ENCODE measurements at places on chromosomes 3 and 15. TPM values are rescaled to one million over a fixed set of nuclear protein-coding genes. Genes with fewer than 3 reads are reported as not detected.

GRCh38 chr3:187748050-187748481 lies 2.8 kb upstream of the BCL6 start:
- peak; percentile 88 for DNase-seq

GRCh38 chr15:68629519-68630210 lies 50.9 kb downstream of the CORO2B start:
- no peak for DNase-seq

- DNase-seq, result no peak
Observed at GRCh38 chr3:159818399-159818798, 170.2 kb upstream of the IL12A start.

The SLC27A2 gene
- 15.0 TPM for total RNA-seq

DNA sequence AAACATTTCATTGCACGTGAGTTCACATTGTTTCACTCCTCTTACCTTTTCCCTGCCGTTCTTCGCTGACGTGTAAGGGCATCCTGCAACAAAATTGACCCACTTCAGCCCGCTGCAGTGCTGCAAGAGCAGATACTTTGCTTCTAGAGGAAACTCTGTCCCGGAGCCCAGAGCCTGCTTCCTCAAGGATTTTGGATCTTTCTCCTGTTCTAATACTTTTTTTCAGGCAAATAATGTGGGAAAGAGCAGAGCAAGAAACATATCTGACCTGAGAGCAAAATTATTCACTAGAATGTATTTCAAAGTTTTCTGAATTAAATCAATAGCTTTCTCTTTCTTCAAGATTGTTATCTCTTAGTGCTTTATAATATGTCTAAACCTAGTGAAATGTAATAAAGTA lies 303.9 kb downstream of the AGBL1 start:
- DNase-seq, result no peak

DNA sequence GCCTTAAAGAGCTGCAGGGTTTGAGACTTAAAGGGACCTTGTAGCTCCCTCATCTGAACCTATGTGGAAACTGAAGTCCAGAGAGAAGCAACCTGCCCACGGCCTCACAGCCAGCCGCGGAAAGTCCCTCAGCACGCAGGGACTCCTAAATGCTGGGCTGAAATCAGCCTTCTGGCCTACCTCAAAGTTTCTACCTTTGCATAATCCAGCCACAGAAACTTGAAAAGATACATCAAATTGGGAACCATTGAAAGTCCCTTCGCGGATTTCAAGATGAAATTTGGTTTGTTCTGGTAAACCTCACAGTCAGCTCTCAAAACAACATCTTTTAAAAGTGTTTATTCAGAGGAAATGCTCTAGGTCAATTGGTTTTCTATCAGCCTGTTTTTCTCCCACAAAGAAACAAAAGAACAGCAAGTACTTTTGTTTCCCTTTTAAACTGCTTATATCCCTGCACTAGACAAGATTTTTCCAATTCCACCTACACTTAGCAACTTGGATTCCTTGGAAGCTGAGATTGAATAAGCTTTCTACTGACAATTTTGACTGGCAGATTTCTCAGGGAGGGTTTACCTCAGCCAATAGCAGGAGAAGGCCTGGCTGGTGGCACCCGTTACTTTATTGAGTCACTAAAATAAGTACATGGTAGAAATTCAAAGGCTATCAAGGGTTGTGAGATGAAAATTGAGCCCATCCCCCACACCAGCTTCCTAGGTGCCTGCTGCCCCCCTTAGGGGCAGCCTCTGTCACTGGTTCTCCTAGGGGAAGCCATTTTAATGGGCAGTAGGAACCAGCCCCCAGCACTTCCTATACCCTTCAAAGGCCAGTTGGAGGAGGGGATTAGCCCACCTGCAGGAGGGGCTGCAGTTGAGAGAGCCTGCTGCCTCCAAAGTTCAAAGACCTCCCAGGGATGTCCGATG lies 171.2 kb downstream of the ADAMTS17 start:
- peak; percentile 59 for DNase-seq

DNA sequence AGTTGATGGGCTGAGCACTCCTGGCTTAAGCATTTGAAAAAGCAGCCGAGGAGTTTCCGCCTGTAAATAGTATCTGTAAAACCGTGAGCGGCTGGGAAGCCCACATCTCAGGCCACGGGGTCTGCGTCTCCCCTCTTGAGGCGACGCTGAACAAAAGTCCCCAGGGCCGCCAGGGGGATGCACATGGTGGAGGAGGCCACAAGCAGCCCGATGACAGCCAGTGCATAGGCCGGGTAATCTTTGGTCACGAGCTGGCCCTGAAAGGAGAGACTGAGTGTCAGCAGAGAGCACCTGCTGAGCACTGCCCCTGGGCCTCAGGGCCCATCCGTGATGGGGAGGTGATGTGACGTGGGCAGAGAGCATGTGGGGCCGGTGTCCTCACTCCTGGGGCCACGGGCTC lies 37.5 kb downstream of the SLC6A20 start:
- DNase-seq, result no peak

DNA sequence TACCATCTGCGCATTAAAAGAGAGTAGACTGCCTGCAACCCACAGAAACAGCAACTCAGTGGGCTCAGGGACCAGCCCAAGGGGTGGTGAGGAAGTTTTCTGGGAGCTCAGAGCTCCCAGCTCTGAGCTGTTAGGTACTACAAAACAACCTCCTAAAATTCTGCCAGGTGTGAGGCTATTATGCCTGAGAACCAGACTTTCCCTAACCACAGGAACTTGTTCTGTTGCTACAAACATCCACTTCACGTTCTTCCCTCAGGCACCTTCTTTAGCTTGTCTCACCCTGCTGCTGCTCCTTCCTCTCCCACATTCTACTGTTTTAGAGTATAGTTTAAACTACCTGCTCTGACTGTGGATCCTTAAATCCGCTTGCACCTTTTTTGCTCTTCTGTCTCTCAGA lies 399.4 kb downstream of the ROBO1 start:
- no peak for DNase-seq

The AP3B2 gene
- total RNA-seq, result 0.30 TPM

GRCh38 chr3:27324686-27325085 lies 44.5 kb downstream of the NEK10 start:
- DNase-seq, result no peak

The TEX55 gene
- not detected for total RNA-seq

GRCh38 chr3:69868841-69869420 lies 129.7 kb downstream of the MITF start:
- DNase-seq, result no peak

- no peak for DNase-seq
Observed at GRCh38 chr3:133983576-133984560, 45.9 kb downstream of the SLCO2A1 start.

GRCh38 chr3:133853925-133854227 lies 41.8 kb downstream of the RAB6B start:
- DNase-seq, result no peak

GRCh38 chr3:128483657-128484403 lies 9.2 kb downstream of the GATA2 start:
- DNase-seq, result no peak

DNA sequence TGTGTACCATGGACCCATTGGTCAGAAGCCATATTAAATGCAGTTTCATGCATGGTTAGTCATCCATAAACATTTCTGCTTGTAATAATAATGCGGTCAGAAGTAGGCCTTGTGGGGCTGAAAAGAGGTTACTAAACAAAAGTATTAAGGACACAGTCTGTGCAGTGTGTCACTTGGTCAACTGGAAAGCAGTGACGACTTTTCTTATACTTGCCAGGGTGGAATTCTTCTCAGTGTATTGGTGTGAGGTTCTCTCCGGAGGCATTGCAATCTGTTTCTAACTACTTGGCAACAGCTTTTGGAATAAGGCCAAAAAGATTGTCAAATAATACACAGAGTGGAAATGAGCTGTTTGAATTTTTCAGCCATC lies 46.8 kb downstream of the CHL1 start:
- DNase-seq, result no peak

DNA sequence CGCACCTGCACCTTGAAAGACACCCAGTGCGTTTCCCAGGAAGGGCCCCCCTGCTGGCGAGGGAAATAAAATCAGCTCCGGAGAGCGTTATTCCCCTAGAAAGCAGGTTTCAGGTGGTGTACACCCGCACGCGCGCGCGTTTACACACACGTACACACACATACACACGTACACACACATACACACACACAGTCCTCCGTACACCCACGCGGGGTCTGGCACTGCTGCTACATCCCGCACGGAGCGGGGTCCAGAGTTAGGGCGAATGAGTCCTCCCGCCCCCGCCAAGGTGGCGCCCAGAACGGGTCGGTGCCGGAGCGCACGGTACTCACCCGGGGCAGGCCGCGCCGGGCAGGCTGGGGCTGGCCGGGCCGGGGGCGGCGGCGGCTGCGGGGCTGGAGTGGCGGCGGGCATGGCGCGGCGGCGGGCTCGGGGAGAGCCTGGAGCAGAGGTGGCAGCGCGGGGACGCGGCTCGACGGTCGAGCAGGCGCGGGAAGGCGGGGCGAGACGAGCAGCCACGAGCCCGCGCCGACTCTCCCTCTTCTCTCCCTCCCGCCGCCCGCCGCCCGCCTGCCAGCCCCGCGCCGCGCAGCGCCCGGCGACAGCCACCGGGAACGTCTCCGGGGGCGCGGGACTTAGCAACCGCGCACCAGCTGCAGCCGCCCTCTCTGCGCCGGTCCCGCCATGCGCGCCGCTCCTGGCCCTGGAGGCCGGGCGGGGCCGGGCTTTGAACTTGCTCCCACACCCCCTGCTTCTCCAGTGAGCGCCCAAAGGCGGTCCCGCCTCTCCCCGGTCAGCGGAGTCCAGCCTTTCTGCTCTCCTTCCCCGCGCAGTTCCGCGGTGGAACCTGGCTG lies at the start of gene DCLK3:
DCLK3 (minus strand) TSS at position 704 of the 854 bp plus-strand sequence; CDS start at position 414, 290 bp downstream.
- DNase-seq, result peak; percentile 19

DNA sequence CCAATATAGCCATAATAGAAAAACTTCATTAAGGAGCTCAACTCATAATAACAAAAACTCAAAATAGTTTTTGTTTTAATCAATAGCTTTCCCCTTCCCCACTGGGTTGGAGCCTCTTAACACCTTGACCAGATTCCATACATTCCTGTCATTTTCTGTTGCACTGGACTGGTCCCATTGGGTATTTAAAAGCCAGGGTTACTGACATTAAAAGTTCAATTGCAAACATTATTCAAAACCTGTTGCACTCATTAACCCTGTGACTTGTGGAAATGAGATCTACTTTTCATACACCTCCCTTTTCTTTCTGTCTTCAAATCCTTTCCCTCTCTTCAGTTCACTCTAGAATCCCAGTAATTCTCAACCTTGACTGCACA lies 1.7 kb upstream of the HRG start:
- no peak for DNase-seq

DNA sequence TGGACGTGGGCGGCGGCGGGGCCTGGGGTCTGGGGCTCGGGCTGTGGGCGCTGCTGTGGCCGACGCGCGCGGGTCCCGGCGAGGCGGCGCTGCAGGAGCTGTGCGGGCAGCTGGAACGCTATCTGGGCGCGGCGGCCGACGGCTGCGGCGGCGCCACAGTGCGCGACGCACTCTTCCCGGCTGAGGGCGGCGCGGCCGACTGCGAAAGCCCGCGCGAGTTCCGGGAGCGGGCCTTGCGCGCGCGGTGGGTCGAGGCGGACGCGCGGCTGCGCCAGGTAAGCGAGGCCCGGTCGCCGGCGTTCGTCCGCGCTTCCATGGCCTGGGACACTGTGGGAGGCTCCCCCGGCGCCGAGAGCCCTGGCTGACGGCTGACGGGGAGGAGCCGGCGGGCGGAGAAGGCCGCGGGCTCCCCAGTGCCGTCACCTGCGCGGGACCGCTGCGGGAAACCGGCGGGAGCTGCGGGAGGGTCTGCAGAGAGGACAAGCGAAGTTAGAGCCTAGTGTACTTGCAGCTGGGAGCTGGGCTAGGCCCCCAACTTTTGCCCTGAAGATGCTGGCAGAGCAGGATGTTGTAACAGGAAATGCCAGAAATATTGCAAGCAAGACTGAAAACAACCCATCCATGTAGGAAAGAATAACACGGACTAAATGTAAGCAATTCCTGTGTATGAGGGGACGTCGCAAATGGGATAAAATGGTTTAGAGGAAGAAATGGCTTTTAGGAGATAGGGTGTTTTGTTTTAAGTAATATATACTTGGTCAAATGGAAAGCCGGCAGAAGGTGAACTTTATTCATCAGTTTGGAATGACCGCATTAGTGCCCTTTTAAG lies 847 bp downstream of the WHAMM start:
- peak; percentile 47 for DNase-seq

The ZBTB47 gene
- 0.68 TPM for total RNA-seq

The CD80 gene
- total RNA-seq, result 4.7 TPM

DNA sequence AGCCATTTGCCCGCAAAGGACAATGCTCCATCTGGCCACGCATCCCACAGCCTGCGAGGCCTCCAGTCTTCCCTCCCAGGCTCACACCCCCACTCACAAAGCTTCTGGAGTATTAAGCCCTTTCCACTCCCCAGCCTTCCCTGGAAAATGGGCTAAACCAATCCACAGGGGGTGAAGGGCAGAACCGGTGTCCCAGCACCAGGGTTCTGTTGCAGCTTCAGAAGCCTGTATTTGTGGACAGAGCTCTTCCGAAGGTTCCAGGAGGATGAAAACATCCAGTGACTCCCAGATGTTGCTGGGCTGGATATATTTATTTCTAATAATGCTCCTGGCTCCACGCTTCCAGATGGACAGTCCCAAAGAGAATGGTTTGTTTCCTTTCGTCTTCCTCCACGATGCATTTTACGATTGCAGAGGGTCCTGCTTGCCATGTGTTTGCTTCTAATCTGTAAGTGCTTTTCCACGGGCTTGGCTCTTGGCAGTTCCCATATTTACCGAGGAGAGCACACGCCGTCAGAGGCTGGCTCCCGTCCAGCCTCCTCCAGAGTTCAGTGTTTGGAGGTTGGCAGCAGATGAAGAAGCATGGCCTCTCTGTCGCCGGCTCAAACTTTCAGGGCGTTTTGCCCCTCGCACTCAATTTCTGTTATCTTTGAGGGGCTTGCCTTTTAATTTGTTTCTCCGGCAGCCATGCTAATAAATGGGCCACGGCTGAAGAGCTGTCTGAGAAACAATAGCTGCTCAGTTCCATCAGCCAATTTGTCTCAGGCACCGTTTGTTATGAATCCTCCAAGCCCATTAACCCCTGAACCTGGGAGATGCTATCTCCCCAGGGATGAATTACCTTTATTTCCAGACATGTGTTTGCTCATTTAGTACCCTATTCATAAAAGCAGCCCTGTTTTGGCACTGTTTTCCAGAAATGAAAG lies 367.9 kb upstream of the PROK2 start:
- DNase-seq, result no peak

DNA sequence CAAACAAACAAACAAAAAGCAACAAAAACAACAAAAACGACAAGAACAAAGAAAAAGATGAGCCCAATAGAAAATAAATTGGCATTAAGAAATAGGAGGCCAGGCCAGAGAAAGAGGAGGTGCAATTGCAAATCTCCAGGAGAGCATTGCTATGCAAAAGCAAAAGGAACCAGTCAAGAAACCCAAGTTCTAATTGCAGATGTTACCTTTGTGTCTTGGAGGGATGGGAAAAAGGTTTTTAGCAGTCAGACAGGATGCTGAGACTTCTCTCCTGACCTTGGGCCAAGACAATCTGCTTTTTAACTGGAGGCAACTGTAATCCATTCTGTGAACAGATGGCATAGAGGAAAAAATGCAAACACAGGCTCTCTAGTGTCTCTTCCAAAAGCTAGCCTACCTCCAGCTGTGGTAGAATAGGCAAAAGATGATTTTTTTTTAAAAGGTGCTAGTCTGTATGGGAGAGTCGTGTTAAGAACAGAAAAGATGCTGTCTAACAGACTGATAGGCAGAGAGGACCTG lies 56.4 kb downstream of the LSAMP start:
- DNase-seq, result no peak

All from activated naive CD8-positive, alpha-beta T cell treated with anti-CD3 and anti-CD28 coated beads for 36 hours (primary cell).